ENCODE measurements at places on chromosomes 3 and 15.

GRCh38 chr3:100971798-100972197, 21.4 kb downstream of the ABI3BP start:
- DNase-seq: no peak

- no peak for DNase-seq
Observed at GRCh38 chr3:49634736-49635135, 39.4 kb upstream of the APEH start.

- no peak for DNase-seq
Observed at GRCh38 chr3:96267577-96267976, 546.8 kb upstream of the EPHA6 start.

- DNase-seq: no peak
Observed at GRCh38 chr3:54853573-54854404, 74.1 kb downstream of the LRTM1 start.

DNA sequence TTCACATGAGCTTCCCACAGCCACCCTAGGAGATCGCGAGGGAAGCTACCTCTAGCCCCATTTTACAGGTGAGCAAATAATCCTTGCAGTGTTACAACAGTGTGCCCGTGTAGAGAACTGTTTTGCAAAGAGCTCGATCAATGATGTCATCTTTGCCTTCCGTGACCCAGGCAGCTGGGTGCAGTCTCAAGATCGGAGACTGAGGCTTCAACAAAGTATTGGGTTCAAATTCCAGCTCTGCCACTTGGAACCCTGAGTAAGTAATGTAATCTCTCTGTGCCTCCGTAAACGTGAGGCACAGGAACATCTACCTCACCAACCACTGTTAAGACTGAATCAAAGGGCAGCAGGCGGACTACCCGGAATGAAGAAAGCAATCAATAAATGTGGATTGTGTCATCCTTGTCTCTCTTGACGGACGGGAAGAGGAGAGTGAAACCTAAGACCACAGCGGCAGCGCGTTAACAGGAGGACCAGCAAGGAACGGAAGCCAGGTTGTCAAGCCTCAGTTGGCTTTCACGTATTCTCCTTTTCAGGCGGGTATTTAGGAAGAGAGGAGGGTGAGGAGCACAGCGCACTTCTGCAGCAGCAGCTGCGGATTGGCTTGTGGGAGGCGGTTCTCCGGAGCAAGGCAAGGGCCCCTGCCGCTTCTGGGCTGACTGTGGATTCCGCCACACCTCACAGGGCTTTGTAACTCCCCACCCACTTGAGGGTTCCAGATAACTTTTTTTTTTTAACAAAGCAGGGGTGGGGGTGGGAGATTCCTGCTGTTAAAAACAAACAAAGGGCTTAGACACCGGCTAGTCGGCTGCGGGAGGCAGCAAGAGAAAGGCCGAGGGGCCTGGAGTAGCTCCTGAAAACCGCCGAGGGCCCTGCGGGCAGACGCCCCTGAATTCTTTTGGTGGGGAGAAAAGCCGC, 1.5 kb upstream of the SMAD3 start:
- DNase-seq: no peak

- DNase-seq: no peak
Observed at GRCh38 chr15:57604507-57604906, 12.8 kb downstream of the MYZAP start.

DNA sequence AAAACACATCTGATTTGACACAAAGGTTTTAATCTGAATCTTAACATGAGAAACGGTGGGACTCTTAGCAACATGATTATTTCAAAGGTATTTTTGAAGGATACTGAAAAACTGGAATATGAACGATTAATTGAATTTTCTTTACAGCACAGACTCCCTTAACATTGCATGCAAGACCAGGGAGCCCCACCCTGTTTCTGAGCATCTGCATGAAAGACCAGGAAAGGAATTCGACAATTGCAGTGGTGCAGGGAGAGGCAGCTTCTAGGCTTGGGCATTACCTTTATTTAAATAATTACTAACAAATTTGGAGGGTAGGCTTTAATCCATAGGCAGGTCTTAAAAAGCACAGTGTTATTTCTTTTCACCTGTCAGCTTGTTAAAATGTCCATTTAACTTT, 240.6 kb upstream of the TOPAZ1 start:
- no peak for DNase-seq

GRCh38 chr3:14633819-14634424, 17.6 kb upstream of the CCDC174 start:
- DNase-seq: peak; percentile 39

- DNase-seq: no peak
Observed at GRCh38 chr3:150348500-150348899, 59.6 kb upstream of the TSC22D2 start.

- DNase-seq: no peak
Observed at GRCh38 chr3:120102674-120103073, 8.4 kb upstream of the GSK3B start.

DNA sequence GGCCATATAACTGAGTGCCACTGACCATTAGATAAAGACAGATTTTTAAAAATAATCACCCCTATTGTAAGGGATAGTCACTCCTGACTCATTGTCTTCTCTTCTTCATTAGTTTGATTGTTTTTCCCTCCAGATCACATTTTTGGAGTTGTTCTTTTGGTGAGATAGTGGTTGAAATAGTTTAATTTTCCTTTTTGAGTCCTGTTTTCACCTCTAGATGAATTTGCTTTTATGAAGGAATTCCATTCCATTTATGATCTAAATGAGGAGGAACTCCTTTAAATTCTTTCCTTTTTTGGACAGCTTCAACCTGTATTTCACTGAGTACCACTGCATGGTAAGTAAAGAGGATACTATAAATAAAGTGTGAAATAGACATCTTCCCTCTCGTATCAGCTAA, 112.4 kb downstream of the GREM1 start:
- no peak for DNase-seq

- DNase-seq: no peak
Observed at GRCh38 chr3:98440283-98440682, 22.7 kb upstream of the OR5K1 start.

GRCh38 chr15:63277038-63277892, at the start of gene APH1B:
Gene APH1B, plus strand, starts transcription at chr15:63277605. Its CDS starts 19 bp downstream, at chr15:63277624.
- DNase-seq: peak; percentile 46

- DNase-seq: no peak
Observed at GRCh38 chr15:43517354-43518196, at the start of gene MAP1A. Gene MAP1A, plus strand, starts transcription at chr15:43517608. Its CDS starts 3,866 bp downstream, at chr15:43521474.

- DNase-seq: no peak
Observed at GRCh38 chr3:171138027-171138426, 111.5 kb upstream of the SLC2A2 start.

Measured in stimulated activated CD4-positive, alpha-beta T cell treated with anti-CD3 and anti-CD28 coated beads, Interleukin-1b, Interleukin-23, amount 100 ng/mL, for 1 hour (primary cell).